ENCODE measurements at places on chromosomes 12 and 14.

DNA sequence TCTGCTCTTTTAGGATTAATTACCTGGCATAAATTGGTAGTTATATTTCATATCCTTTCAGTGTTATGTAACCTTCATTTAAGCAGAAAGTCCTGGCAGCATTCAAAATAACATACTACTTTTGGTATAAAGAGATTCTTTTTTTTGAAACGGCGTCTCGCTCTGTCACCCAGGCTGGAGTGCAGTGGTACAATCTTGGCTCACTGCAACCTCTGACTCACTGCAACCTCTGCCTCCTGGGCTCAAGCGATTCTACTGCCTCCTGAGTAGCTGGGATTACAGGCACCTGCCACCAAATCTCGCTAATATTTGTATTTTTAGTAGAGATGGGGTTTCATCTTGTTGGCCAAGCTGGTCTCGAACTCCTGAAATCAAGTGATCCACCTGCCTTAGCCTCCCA, 9.2 kb downstream of the KTN1 start:
- no peak for DNase-seq

- peak; percentile 81 for DNase-seq
Measured at GRCh38 chr14:102316338-102316742, 3.2 kb upstream of the ZNF839 start.

DNA sequence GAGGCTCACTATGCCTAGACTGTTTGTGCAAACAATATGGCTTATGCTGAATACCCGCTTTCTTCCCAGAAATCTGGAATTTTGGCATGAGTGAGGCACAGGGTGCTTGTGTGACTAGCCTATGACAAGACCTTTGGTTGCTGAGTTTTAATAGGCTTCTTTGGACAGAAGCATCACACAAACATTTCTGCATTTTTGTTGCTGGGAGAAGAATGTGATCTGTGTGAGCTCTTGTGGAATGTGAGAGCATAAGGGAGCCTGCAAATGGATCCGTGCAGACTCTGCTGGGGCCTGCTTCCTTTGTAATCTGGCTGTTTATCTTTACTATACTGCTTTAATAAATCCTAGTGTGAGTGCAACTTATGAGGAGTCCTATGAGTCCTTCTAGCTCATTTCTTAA, 83.0 kb upstream of the ZDHHC17 start:
- DNase-seq: no peak

GRCh38 chr12:86241600-86241999, 14.6 kb downstream of the MGAT4C start:
- no peak for DNase-seq

DNA sequence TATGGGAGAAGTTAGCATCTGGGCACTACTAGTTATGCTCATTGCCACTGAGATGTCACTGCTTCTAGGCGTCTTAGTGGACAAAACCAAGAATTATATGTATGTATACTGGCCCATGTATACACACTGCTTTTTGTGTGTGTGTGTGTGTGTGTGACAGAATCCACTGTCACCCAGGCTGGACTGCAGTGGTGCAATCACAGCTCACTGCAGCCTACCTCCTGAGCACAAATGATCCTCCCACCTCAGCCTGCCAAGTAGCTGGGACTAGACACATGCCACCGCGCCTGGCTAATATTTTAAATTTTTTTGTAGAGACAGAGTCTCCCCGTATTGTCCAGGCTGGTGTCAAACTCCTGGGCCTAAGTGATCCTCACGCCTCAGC, 25.2 kb downstream of the LIMA1 start:
- DNase-seq: no peak

GRCh38 chr12:5507944-5508343, 76.0 kb downstream of the NTF3 start:
- DNase-seq: no peak

DNA sequence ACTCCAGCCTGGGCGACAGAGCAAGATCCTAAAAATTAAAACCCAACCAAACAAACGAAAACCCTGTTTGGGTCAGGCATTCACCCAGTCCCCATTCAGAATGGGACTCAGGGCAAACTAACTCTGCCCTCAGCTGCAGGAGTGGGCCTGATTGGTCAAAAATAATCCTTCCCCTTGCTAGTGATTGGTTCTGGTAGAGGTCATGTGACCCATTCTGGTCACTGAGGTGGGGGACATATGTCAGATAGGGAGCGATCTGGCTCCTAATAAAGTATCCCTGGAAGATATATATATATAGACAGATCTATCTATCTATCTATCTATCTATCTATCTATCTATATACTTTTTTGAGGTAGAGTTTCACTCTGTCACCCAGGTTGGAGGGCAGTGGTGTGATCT, 29.5 kb upstream of the MED13L start:
- DNase-seq: no peak

DNA sequence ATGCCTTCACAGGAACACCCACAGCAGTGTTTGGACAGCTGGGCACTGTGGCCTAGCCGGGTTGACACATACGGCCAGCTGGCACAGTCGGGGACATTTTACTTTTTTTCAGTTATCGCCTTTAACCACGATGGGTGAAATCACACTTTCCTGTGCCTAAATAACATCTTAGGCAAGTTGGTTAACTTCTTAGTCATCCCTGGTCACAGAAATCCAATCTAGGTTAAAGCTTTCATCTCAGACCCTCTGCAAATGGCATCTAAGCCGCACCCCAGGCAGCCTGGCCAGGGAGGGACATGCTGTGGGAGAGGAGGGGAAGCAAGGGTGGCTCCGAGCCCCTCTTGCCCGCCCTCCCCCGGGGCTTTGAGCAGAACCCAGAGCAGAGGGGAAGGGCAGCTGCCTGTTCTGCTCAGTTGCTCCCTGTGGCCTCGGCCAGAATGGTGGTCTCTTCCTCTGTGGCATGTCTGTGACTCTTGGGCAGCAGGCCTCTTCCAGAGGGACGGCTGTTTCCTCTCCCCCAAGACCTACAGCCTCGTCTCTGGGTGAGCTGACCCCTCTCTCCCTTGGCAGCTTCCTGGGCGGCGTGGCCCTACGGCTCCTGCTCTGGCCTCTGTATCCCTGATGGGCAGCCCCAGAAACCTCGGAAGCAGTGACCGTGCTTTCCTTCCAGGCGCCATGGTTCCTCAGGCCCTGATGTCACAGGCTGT, 85.4 kb upstream of the DYNC1H1 start:
- DNase-seq: no peak

DNA sequence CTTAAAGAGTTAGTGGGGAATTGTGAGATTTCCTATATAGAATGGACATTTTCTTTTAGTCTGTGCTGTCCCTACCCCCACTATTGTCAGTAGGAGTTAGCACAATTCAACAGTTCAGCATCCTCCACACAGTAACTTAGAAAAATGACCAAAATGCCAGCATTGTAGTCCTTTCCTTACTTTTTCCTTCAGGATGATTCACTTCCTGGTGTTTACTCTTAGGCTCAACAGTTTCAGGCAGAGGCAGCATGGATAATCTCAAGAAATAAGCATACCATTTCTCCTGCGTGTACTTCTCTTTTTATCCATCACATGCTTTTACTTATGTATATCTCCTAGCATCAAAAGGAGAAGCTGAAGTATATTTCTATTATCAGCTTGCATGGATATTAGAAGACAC, 683.4 kb downstream of the SLC16A7 start:
- no peak for DNase-seq

- DNase-seq: no peak
Measured at GRCh38 chr12:12290206-12290605, 23.4 kb upstream of the LRP6 start.

DNA sequence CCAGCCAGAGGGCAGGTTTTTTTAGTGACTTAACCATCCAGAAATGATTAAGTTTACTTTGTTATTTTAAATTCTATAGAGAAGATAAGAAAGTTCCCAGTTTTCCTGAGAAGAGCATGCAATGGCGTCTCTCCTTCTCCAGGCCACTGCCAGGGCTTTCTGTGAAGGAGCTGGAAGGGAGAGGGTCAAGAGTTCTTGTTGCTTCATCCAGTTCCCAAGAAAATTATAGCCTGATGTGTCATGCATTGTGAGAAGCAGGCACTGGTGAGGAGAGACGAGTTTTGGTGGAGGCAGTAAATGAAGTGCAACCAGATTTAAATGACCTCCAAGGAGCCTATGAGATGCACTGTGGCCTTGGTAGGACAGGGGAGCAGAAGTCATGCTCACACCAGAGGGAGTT, 14.2 kb downstream of the ELK3 start:
- DNase-seq: no peak

DNA sequence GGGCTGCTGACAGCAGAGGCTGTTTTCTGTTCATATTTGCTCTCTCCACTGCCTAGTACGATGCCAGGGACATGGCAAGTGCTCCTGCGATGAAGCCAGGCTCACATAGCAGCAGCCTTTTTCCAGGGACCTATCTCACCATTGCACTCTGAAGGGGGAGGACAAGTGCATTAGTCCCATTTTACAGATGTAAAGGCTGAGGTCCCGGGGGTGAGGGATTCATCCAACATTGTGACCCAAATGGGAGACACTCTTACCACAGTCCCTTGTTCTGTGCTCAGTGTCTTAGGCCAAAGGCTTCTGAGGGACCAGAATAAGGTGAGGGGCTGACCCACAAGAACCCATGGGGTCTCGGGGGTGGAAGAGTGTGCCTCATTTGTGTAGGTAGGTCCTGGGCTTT, 21.6 kb upstream of the ESRRB start:
- no peak for DNase-seq

- DNase-seq: no peak
Measured at GRCh38 chr12:25975179-25975578, 16.7 kb downstream of the RASSF8 start.

GRCh38 chr14:85934886-85935254, 404.9 kb downstream of the FLRT2 start:
- no peak for DNase-seq

DNA sequence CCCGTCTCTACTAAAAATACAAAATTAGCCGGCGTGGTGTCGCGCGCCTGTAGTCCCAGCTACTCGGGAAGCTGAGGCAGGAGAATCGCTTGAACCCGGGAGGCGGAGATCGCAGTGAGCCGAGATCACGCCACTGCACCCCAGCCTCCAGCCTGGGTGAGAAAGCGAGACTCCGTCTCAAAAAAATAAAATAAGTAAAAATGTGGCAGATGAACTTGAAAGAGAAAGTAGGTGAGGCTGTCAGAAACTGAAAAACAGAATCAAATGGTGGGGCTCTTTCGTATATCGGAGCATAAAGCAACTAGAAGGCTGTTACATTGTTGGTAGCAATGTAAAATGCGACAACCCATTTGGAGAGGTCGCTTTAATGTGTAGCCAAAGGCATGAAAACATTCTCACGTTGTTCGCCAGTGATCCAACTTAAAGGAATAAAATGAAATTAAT, 767 bp upstream of the CCNT1 start:
- no peak for DNase-seq

DNA sequence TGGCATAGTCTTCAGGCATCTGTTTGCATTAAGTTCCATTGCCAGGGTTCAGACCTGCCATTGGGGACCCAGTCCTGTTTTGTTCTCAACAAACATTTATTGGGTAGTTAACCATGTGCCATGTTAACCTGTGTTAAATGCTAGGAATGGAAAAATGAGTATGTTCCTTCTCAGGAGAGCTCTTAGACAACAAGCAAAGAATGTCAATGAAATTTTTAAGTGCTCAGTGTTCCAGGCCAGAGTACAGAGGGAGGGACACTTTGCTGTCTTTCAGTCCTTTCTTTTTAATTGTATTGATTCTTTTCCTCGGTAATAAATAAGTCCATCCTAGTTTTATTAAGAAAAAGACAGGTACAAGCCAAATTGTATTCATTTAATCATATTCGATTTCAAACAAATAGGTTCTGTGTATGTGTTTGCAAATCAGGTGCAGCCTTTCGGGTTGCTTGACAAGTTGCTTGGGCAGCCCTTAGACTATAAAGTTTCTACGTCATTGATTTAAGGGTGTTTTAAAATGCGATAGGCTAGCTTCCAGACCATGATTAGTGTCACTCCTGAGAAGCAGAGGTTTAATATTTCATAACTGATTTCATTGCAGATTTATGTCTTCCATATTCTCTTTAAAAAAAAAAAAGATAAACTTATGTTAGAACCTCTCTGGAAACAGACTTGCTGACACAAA, 123.1 kb downstream of the DERA start:
- DNase-seq: no peak

DNA sequence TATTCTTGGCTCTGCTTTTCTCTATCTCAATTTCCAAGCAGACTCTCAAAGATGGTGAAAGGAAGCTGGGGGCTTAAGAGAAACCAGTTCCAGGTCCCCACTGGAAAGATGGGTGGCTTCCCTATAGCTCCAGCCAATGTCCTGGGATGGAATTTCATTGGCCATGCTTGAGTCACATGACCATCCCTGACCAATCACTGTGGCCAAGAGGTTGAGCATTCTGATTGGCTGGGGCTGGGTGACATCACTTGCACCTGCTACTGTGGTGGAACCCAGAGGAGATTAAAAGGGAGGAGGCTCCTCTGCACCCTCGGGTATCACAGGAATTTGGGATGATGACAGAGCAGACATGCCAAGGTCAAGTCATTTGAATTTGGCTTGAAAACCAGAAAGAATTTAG, 436.5 kb downstream of the TMEM132D start:
- no peak for DNase-seq

- no peak for DNase-seq
Measured at GRCh38 chr12:28574746-28575592, 384.7 kb downstream of the CCDC91 start.

DNA sequence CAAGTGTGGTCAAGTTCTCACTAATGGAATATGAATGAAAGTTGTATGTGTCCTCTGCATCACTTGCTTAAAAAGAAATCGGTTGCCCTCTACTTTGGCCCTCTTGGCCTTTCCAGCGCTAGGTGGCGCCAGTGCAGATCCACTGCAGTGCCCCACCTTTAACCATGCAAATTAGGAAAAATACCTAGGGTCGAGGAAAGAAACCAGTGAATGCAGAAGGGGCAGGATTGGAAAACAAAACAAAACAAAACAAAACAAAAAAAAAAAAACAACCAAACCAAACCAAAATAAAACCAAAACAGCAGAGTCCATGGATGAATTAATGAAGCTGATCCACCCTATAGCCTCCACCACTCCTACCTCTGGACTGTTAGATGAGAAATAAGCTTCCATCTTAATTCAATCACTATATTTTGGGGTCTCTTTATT, 12.9 kb upstream of the NEMF start:
- peak; percentile 86 for DNase-seq

DNA sequence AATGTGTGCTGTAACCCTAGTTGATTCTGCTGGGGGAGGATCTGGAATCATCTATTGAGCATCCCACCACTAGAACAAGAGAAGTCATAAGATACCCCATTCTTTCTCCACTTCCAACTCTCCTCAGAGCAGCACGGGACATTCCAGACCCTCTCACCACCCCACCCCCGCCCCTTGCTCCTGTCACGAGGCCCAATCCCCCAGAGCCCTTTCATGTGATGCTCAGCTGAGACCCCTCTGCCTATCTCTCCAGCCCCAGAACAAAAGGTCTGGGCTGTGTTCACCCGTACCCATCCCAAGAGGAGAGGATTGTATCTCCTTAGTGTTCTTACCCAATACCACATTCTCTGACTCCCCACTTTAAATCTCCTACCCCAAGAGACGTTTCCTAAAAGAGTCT, 602 bp downstream of the PMEL start:
- no peak for DNase-seq

- DNase-seq: no peak
Measured at GRCh38 chr12:70290116-70290515, 46.9 kb downstream of the CNOT2 start.

All from sciatic nerve (tissue), 2 donors.